ENCODE measurements at places on chromosomes 11 and 22.
A peak's percentile ranks its signal among the peaks of the same experiment; 100 is the strongest.

DNA sequence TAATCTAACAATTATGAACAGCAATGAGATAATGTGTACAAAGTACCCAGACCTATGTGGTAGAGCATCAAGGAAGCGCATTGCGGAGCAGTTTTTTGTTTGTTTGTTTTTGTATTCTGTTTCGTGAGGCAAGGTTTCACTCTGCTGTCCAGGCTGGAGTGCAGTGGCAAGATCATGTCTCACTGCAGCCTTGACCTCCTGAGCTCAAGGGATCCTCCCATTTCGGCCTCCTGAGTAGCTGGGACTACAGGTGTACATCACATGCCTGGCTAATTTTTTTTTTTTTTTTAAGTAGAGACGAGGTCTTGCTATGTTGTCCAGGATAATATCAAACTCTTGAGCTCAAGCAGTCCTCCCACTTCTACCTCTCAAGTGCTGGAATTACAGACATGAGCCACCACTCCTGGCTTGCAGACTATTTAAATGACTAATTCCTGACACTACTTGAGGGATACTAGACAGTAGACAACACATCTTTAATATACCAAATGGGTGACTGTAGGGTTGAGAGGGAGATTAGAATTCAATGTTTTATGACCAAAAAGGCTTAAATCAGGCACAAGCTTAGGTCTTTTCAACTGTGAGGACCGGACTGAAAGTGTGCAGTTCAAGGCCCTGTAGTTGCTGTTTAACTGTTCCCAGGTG lies 12.7 kb downstream of the OR51B4 start:
- DNase-seq, result peak; percentile 19

DNA sequence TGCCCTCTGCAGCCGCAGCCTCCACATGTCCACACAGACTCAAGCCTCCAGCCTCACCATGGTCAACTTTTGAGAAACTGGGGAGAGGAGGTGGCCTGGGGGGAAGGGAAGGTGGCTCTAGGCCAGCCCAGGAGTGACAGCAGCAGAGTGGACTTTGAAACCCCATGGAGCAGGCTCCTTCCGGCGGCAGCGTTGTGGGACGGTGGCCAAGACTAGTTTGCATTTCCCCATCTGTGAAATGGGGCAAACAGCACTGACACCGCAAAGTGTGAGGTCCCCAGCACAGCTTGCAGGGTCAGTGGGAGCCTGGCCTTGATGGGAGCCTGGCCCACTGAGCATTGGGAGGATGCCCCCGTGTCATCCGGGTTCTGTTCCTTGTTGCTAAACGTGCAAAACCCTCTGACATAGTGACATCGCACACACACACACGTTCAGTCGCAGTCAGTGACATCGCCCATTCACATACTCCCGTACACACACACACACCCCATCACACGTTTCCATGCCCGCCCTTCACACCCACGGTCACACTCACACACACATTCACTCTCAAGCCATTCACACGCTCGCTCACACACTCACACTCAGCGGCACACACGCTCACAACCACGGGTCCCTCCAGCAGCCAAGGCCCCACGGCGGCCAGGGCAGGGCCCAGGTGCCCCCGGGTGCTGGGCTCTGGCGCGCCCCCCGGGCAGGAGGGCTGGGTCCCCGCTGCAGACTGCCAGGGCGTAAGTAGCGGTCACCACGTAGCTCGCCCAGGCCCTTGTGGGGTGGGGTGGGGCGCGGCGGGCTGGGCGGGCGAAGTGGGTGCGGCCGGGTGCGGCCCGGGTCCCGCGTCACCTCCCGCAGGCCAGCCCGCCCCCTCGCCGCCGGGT lies 585 bp downstream of the CYB5R3 start:
- DNase-seq, result peak; percentile 24

DNA sequence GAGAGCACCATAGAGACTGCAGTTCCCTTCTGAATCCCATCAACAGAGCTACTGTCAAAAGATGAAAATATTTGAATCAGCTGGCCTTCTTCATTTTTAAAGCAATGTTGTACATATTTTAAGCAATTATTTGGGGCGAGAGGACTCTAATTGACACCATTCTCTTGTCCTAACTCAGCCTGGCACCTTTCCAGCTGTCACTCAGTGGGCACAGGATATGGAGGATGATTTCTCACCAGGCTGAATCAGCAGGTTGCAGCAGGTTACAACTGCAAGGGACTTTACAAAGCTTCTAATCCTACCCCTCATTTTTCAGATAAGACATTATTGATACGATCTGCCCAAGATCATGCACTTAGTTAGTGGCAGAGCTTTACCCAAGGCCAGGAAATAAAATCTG lies 11.9 kb upstream of the WT1 start:
- no peak for DNase-seq

- no peak for DNase-seq
These were observed 877.3 kb downstream of the BRD1 start for GRCh38 chr22:48950151-48950915.

- no peak for DNase-seq
These were observed 80.4 kb downstream of the ATXN10 start for GRCh38 chr22:45752036-45752435.

DNA sequence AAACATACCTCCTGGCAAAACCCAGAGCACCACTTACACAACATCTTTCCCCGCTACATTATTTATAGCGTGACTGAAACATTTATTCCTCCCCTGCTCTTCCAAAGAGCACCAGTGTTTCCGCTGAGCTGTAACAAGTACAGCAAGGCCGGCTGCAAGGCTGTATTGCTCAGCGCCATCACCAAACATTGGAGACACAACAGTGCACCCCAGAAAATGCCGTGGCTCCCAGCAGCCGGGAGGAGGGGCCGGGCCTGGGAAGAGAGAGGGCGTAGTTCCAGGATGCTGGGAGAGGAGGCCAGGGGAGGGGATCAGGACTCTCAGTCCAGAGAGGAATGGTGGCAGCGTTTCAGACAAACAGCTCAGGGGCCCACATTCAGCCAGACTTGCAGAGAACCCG lies 133.2 kb downstream of the DSCAML1 start:
- DNase-seq, result no peak

- DNase-seq, result peak; percentile 75
These were observed 186.0 kb upstream of the CTSC start for GRCh38 chr11:88523386-88524071.

DNA sequence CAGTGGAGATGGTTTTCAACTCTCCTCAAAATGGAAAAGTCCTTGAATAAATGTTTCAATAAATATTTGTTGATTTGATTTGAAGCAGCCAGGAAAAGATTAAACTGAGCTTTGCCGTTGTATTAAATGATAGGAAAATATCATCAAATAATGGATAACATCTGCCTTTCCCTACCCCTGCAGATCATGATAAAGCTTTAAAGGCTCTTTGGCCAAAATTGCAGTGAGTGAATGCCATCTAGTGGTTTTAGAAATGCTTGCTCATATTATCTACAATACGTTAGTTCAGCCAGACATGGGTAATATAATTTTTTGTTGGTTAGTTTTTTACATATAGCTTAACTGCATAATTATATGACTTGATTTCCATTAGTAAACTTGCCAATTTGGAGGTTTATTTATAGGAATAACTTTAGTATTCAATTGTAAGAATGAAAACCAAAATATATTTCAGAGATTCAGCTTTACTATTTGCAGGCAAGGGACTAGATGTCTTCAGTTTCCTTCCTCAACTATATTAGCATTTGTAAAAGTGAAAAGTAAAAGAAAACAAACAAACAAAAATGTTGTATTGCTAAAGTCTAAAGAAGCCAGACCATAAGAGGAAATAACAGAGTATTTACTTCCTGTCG lies 159.2 kb downstream of the MSANTD4 start:
- DNase-seq, result peak; percentile 65

Measured in fibroblast of mammary gland (primary cell).